ENCODE measurements at places on chromosomes 4 and X. TPM values are rescaled to one million over a fixed set of nuclear protein-coding genes. Genes with fewer than 3 reads are reported as not detected.

IL13RA1 gene
- total RNA-seq = 10.6 TPM

- no peaks in the 10 kb centered on the region for H3K4me1 ChIP-seq
- DNase-seq = no peak
- no peak overlapping the region for H3K27ac ChIP-seq
- no peaks in the 10 kb centered on the region for H3K36me3 ChIP-seq
Measured at GRCh38 chr4:72507860-72508419, 61.1 kb downstream of the ADAMTS3 start.

DNA sequence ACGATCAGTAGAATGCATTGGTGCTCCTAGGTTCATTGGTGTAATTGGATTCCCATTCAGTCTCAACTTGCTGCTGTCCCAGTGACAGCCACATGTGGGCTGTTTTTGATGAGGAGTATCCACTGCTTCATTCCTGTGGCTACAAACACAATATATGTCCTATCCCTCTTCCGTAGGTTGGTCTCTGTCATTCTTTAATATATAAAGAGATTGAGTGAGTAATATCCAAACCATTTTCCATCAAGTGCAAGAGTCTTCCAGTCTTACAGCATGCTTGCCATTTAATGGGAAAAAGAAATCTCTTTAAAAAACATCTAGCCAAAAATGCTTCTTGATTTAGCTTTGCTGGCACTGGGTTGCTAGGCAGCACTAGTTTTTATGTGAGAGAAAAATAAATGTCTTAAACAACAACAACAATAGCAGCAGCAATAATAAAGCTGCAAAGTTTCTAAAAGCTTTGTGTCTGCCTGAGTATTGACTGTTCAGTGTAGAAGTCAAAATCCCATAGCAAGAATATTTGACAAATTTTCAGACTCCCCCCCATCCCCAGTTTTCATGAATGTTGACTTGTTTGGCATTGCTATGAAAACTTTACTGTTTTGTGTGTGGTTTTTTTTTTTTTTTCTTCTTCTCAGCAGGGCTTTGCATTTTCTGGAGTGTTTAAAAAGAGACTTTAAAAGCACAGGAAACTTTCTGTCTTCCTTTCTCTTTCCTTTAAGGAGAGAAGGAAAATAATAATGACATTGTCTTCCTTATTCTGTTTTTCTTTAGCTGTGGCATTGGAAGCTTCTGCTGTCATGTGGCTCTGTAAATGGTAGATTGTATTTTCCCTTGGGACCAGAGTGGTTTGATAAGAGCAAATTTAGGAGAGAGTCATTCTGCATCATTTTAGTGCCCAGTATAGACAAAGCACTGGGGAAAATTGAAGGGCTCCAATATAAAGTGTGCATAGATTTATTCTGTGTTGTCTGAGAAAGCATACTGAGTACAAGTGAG lies 244.3 kb downstream of the ARHGAP10 start:
- H3K27me3 ChIP-seq = no peaks in the 10 kb centered on the region
- no peaks in the 10 kb centered on the region for H3K4me1 ChIP-seq
- no peak overlapping the region for H3K27ac ChIP-seq

- H3K27ac ChIP-seq = no peak overlapping the region
- DNase-seq = no peak
- H3K4me3 ChIP-seq = no peak overlapping the region
- no peaks in the 10 kb centered on the region for H3K4me1 ChIP-seq
- no peaks in the 10 kb centered on the region for H3K36me3 ChIP-seq
Measured at GRCh38 chr4:67198727-67199126, 346.6 kb downstream of the CENPC start.
